ENCODE measurements at places on chromosomes 12 and 14. TPM values are rescaled to one million over a fixed set of nuclear protein-coding genes. Genes with fewer than 3 reads are reported as not detected.
A peak's percentile ranks its signal among the peaks of the same experiment; 100 is the strongest.

DNA sequence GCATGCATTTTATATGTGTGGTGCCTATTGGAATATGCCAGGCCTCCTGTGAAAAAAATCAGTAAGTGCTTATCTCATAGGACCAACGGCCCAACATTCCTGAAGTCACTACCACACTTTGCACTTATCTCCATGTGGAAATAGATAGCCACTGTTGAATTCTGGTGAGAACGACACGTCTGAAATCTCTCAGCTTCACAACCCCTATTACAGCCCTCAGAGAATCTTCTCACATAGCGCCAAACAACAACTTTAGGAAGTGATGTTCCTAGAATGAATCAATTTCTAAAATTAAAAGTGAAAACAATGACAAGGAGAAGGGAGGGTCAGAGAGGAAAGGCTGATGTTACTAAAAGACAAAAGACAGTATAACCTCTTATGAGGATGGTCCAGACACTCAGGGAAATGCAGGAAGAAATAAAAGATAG is 270.8 kb upstream of the BTG1 start:
- no peak for DNase-seq

DNA sequence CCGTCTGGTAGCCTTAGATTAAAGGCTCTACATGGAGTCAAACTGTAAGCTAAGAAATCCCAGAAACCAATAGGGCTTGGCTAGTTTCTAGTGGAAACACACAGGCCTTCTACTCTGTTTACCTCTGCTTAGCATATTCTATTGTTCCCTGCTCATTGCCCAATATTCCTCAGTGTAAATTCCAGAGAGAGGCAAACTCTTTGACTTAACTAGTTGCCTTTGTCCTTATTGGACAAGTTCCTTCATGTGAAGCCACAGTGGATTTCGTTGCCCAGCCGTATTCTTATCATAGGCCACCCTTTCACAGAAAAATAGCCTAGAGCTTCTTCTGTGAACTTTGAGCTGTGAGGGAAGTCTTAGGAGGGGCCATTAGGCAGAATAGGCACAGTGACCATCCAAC is 186.1 kb downstream of the PLCZ1 start:
- DNase-seq: no peak

GRCh38 chr12:105659355-105660075 is 329.0 kb downstream of the C12orf75 start:
- no peak for DNase-seq

DNA sequence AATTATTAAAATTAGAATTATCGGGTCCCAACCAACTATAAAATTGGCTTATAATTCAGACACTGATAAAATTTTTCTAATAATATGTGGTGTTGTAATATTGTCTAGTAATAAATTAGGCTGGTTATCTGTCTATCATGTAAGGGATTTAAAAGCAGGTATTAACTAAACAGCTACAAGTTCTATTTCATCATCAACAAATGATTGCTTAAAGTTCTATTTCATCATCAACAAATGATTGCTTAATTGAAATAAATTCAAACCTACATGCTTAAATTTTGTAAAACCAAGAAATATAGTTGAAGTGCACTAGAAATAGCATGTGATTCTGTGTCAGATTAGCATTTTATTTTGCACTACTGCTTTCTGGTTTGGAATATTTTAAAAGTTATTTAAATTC is 34.1 kb downstream of the SLCO1A2 start:
- no peak for DNase-seq

DNA sequence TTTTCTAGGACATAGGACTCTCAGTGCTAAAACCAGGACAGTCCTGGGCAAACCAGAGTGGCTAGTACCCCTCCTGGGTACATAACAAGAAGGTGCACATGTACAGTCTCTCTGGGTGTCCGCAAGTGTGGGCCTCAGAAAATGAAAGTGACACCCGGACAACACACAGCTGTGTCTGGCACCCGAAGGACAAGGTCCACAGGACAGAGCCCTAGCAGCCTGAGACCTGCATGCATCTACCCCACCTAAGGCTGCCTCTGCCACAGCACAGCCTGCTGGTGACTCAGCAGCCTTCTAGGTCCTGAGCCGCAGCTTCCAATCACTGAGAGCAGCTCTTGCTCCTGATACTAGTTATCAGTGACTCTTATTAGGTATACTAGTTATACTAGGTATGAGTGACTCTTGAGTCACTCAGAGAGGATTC is 784.1 kb upstream of the TBX3 start:
- no peak for DNase-seq

- no peak for DNase-seq
Observed at GRCh38 chr14:20328705-20329104, 4.4 kb downstream of the CCNB1IP1 start.

DNA sequence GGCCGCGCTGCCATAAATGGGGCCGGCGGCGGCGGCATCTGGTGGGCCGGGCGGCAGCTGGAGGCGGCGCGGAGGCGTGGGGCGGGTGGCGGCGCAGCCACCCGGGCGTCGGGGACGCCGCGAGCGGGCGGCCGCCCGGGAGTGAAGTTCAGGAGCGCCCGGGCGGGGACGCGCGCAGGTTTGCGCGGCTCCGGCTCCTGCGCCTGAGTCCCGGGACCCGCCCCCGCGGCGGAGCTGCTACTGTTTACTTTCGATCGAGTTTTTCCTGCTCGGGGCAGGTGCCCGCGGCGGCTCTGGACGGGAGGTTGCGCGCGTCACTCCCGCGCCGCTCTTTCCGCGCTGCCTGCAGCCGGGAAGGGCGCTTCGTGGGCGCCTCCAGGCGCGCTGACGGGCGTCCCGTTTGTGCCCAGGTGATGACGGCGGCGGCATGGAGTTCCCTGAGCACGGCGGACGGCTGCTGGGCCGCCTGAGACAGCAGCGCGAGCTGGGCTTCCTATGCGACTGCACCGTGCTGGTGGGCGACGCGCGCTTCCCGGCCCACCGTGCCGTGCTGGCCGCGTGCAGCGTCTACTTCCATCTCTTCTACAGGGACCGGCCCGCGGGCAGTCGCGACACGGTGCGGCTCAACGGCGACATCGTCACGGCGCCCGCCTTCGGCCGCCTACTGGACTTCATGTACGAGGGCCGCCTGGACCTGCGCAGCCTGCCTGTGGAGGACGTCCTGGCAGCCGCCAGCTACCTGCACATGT is at the start of gene ZBTB42:
Gene ZBTB42 (plus strand): TSS at position 331 of the 749 bp plus-strand sequence. CDS start 97 bp downstream, at position 428.
- peak; percentile 82 for DNase-seq

- DNase-seq: no peak
Observed at GRCh38 chr14:55123852-55124639, 5.0 kb upstream of the LGALS3 start.

DNA sequence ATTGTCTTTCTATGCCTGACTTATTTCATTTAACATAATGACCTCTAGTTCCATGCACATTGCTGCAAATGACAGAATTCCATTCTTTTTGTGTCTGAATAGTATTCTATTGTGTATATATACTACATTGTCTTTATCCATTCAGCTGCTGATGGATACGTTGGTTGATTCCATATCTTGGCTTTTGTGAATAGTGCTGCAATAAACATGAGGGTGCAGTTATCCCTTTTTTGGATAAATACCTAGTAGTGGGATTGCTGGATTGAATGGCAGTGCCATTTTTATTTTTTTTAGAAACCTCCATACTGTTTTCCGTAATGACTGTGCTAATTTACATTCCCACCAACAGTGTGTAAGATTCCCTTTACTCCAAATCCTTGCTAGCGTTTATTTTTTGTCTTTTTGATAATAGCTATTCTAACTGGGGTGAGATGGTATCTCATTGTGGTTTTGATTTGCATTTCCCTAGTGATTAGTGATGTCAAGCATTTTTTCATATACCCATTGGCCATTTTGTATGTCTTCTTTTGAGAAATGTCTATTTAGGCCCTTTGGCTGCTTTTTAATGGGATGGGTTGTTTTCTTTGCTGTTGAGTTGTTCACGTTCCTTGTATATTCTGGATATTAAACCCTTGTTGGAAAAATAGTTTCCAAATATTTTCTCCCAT is 2.3 kb downstream of the OAS2 start:
- no peak for DNase-seq

- no peak for DNase-seq
Observed at GRCh38 chr12:57332646-57333312, 81.8 kb upstream of the STAC3 start.

- DNase-seq: no peak
Observed at GRCh38 chr12:11959117-11959823, 111.5 kb upstream of the BCL2L14 start.

DNA sequence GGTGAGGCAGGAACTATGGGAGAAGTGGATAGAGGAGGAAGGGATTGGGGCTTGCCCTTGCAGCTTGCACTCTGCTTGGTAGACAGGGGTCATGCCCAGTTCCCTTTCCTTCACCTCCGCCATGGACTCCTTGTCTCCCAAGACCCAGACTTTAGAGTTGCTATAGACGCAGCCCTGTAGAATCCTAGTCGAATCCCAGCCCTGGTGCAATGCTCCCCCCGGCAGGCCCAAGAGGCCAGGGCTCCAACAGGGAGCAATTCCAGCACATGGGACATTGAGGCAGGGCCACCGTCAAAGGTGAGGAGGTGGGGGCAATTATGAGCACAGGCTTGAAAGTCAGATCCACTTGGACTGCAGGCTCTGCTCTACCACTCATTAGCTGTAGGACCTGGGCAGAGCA is 29.5 kb upstream of the BCDIN3D start:
- DNase-seq: no peak

- DNase-seq: no peak
Observed at GRCh38 chr12:88925454-88925853, 345.2 kb upstream of the KITLG start.

The KLHL33 gene
- total RNA-seq: 0.15 TPM

The CALM1 gene
- total RNA-seq: 693 TPM

The TNS2 gene
- 6.3 TPM for total RNA-seq

Data from CD4-positive, alpha-beta memory T cell (primary cell).